HFFc6 (cell line): ENCODE measurements at places on chromosomes 16 and 17. TPM values are rescaled to one million over a fixed set of nuclear protein-coding genes. Genes with fewer than 3 reads are reported as not detected.

KRTAP17-1 gene
- total RNA-seq: not detected in 3 replicates

CCDC43 gene
- 30.3 to 33.1 TPM (median 32.2 TPM) in 3 replicates for total RNA-seq

ABCA3 gene
- total RNA-seq: 2.7 to 3.8 TPM (median 2.9 TPM) in 3 replicates

C16orf96 gene
- total RNA-seq: not detected in 2 replicates

TPPP3 gene
- total RNA-seq: 0.21 TPM in 1 of 3 replicates, not detected in the others

SCN4A gene
- total RNA-seq: not detected in 2 replicates

SLC47A1 gene
- 0.14 TPM in 1 of 3 replicates, not detected in the others for total RNA-seq

XAF1 gene
- 2.8 to 3.2 TPM (median 3.2 TPM) in 3 replicates for total RNA-seq

MILR1 gene
- total RNA-seq: 0.76 and 2.5 TPM in 2 replicates

RASD1 gene
- 0.53 to 1.0 TPM (median 0.61 TPM) in 3 replicates for total RNA-seq

PTX4 gene
- total RNA-seq: 0.18 TPM in 2 of 3 replicates, not detected in the other

TMED6 gene
- total RNA-seq: 0.37 TPM in 1 of 3 replicates, not detected in the others

CDC42EP4 gene
- total RNA-seq: 15.9 and 25.0 TPM in 2 replicates

GNGT2 gene
- total RNA-seq: not detected in 3 replicates

LRRC37B gene
- total RNA-seq: 5.3 and 6.8 TPM in 2 replicates

CCL8 gene
- not detected in 3 replicates for total RNA-seq

SDR42E2 gene
- not detected in 3 replicates for total RNA-seq

HAP1 gene
- 0.08 to 0.12 TPM in 2 of 3 replicates, not detected in the other for total RNA-seq

KRT9 gene
- not detected in 3 replicates for total RNA-seq

SEZ6 gene
- not detected in 3 replicates for total RNA-seq

UBE2G1 gene
- 60.9 to 72.0 TPM (median 61.6 TPM) in 3 replicates for total RNA-seq

LRRC59 gene
- 208 to 253 TPM (median 226 TPM) in 3 replicates for total RNA-seq

NUPR1 gene
- total RNA-seq: 39.7 to 70.1 TPM (median 48.2 TPM) in 3 replicates

SF3B3 gene
- total RNA-seq: 289 to 342 TPM (median 293 TPM) in 3 replicates

SOCS7 gene
- total RNA-seq: 9.7 to 11.6 TPM (median 10.5 TPM) in 3 replicates

C17orf67 gene
- total RNA-seq: 1.6 TPM in 2 replicates

RNF227 gene
- total RNA-seq: 2.5 to 3.6 TPM (median 3.5 TPM) in 3 replicates

ZSCAN10 gene
- not detected in 2 replicates for total RNA-seq

NOMO2 gene
- 214 to 251 TPM (median 246 TPM) in 3 replicates for total RNA-seq

TAC4 gene
- not detected in 3 replicates for total RNA-seq

KANSL1 gene
- total RNA-seq: 24.4 to 27.0 TPM (median 24.8 TPM) in 3 replicates

SEPTIN1 gene
- total RNA-seq: 1.5 and 2.1 TPM in 2 replicates

ZNF469 gene
- 9.6 to 17.1 TPM (median 11.8 TPM) in 3 replicates for total RNA-seq

LPO gene
- total RNA-seq: not detected in 3 replicates

RNPS1 gene
- 118 to 138 TPM (median 137 TPM) in 3 replicates for total RNA-seq

KRTAP2-2 gene
- total RNA-seq: 0.46 to 1.1 TPM (median 0.96 TPM) in 3 replicates

KRT33A gene
- total RNA-seq: not detected in 3 replicates

CCL4L2 gene
- not detected in 3 replicates for total RNA-seq

HOXB5 gene
- total RNA-seq: not detected in 3 replicates

HEXIM1 gene
- total RNA-seq: 33.6 to 42.0 TPM (median 37.7 TPM) in 3 replicates

KCNJ2 gene
- total RNA-seq: 0.30 to 0.49 TPM (median 0.33 TPM) in 3 replicates

GJD3 gene
- total RNA-seq: 0.36 to 0.79 TPM (median 0.64 TPM) in 3 replicates

NPIPB6 gene
- 0.52 to 0.75 TPM (median 0.62 TPM) in 3 replicates for total RNA-seq

RAMP2 gene
- 0.40 to 1.1 TPM in 2 of 3 replicates, not detected in the other for total RNA-seq

IGF2BP1 gene
- total RNA-seq: 26.5 to 57.2 TPM (median 36.7 TPM) in 3 replicates
